ENCODE measurements at places on chromosomes 4 and X. TPM values are rescaled to one million over a fixed set of nuclear protein-coding genes. Genes with fewer than 3 reads are reported as not detected.

GAGE13 gene
- polyA plus RNA-seq, result not detected

DNA sequence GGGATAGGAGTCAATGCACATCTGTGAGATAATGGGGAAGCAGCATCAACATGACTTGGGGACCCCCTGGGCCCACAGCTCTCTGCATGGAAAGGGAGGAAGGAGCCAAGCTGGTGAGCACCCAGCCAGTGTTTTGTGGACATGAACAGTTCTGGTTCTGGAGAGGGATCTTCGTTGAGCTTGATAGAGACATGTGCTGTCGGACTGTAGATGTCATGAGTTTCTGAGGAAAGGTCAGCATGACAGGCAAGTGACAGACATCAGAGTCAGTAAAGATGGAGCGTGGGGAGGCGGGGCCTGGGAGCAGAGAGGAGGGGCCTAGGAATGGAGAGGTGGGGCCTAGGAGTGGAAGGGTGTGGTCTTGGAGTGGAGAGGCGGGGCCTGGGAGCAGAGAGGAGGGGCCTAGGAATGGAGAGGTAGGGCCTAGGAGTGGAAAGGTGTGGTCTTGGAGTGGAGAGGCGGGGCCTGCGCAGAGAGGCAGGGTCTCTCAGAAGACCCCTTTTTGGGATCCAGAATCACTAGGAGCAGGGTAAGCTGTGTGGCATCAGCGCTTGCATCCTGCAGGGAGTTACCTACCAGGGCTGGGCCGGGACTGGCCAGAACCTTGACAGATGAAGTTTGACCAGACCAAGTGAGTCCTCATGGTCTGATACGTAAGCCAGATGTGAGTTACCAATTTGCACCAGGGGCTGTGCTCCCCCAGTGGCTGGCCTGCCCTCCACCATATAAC lies 33.7 kb downstream of the PIGG start:
- DNase-seq, result no peak

GRCh38 chr4:47876784-47877546 lies 37.4 kb downstream of the NFXL1 start:
- no peak for DNase-seq

DNA sequence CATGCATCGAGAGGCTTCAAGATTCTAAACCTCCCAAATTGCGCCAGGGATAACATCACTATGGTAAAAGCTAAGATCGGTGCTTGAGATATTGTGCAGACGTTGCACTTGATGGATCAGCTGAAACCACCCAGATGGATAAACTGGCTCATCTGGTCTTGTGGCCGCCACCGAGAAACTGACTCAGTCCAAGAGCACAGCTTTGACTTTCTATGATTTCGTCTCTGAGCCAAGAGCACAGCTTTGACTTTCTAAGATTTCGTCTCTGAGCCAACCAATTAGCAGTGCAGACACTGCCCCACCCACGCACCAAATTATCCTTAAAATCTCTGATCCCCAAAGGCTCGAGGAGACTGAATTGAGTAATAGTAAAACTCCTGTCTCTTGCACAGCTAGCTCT lies 687.2 kb downstream of the FAM133A start:
- DNase-seq, result no peak

INPP4B gene
- polyA plus RNA-seq, result 8.5 TPM

DNA sequence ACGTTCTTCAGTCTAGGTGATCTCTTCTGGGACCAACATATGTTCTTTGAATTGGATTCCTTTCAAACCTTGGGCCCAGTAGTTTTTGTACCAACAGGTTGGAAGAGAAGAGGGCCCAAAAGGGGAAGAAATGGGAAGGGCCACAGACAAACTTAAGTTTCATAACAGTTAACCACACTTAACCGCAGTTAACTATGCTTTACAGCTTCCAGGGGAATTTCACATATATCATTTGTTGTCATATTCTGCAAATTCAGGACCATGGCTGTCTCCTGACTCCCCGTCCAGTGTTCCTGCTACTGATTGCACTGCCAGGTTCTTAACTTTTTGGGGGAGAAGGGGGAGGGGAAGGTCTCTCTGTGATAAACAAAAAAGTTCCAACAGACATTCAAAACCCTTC lies 34.6 kb downstream of the RTL5 start:
- no peak for DNase-seq

GRCh38 chr4:173463816-173464215 lies 64.9 kb upstream of the SCRG1 start:
- no peak for DNase-seq

- no peak for DNase-seq
Measured at GRCh38 chr4:21102667-21103066, 402.4 kb downstream of the PACRGL start.

DNA sequence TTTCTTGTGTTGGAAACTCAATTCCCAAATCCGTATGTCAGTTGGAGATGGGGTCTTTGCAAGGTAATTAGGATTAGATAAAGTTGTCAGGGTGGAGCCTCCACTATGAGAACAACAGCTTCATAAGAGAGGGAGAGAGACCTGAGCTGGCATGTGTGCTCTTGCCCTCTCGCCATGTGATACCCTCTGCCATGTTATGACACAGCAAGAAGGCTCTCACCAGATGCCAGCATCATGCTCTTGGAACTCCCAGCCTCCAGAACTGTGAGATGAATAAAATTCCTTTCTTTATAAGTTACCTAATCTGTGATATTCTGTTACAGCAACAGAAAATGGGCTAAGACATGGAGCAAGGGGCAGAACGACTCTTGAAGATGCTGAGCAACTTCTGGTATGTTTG lies 201.9 kb upstream of the BOD1L1 start:
- DNase-seq, result no peak

- no peak for DNase-seq
Measured at GRCh38 chrX:46770817-46771163, 11.9 kb upstream of the SLC9A7 start.

HMGN5 gene
- polyA plus RNA-seq, result 67.6 TPM
